AG20443 (cell line): ENCODE measurements at places on chromosomes 6 and 20.

DNA sequence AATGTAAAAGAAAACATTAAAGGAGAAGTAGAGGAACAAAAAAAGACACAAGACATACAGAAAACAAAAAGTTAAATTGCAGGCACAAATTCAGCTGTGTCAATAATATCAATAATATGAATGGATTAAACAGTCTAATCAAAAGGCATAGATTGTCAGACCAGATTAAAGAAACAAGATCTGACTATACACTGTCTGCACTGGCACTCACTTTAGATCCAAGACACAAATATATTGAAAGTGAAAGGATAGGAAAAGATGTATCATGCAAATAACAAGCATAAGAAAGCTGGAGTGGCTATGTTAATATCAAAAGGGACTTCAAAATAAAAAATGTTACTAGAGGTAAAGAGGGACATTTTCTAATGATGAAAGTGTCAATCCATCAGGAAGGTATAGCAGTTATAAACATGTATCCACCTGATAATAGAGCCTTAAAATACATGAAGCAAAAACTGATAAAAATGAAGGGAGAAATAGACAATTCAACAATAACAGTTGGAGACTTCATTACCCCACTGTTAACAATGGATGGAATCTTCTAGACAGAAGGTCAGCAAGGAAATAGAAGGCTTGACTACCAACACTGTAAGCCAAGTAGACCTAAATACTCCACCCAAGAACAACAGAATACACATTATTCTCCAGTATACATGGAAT, 89.7 kb downstream of the HIVEP1 start:
- DNase-seq: no peak

DNA sequence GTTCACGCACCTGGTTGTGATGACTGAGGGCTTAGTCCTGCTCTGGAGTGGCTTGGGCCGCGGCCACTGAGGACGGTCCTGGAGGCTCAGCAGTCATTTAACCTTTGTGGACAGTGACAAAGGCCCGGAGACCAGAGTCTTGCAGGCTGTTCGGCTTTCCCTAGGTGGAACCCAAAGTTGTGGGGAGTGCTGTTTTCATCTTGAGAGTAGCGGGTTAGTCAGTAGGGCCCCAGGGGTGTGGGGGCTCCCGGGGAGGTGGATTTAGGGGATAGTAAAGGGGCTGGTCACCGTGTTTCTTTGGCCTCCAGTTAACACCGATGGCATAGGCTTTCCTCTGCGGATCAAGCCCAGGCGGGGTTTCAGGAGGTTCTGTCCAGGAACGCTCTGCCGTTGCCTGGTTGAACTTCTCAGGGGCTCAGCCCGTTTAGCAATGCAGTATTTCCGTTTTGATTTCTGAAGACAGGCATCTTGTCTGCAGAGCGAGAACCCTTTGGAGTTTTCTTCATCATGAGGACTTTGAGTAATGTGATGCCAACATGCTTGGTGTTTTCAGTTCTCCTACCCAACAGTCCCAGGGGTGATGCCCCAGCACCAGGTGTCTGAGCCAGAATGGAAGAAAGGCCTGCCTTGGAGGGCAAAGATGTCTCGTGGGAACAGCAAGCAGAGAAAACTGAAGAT, 31.8 kb downstream of the ZNF831 start:
- no peak for DNase-seq

- DNase-seq: no peak
These were observed 201.2 kb downstream of the FOXA2 start for GRCh38 chr20:22383156-22383555.

DNA sequence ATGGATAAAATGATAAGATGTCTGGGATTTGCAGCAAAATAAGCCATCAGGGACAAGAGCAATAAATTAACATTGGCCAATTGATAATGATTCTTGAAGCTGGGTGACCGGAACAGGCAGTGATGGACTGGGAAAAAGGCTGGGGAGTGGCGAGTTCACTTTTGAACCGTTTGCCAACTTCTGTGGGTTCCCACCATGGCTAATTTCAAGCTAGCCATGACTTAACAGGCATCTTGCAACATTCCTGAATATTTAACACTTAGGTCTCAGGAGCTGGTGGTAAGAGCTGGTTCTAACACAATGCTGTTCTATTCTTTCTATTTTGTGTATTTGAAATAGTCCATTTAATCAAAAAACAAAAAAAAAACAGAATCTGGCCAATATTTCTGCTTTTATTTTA, 37.6 kb upstream of the CD83 start:
- DNase-seq: no peak

- DNase-seq: no peak
These were observed 22.2 kb downstream of the XRN2 start for GRCh38 chr20:21325296-21325695.

DNA sequence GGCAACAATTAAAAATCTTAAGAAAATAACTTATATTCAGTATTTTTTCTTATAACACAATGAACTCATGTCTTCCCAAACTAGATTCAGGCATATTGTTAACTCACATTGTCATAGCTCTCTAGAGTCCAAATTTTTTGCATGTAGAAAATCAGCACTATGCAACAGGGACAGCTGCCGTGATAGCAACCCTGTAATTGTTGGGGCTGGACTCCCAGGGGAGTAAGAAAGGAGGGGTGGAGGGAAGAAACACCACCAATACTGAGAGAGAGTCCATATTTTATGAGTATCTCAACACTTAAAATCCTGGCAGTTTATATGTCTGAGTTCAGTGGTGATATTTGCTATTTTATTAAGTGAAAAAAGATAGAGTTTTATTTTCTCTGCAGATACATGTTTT, 89.6 kb upstream of the HS3ST5 start:
- DNase-seq: no peak

GRCh38 chr6:123804014-123804786, 535 bp downstream of the NKAIN2 start:
- no peak for DNase-seq

DNA sequence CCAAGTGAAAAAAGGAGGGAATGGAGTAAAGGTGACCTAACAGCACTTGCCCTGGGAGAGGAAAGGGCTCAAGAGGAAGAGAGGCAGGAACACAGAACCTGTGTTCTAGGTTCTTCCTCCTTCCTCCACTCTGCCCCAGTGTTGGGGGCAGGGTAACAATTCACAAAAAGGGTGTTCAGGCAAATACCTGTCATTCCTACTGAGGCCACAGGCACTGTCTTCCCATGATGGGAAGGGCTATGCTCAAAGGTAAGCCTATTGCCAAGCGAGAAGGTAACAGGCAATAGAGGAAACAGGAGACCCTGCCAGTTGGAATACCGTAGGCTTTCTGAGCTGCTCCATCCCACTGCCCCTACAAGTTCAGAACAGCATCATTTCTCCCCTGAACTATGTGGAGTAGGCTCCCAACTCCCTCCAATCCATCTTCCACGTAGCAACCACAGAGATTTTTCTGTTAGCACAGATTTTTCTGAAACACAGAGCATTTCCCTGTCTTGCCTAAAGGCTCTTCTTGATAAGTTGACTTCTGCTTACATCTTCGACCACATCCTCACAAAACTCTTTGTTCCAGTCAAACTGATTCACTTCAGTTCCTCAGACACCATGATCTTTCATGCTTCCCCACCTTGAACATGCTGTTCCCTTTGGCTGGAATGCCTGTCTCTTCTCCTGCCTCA, 2.7 kb downstream of the AGPAT1 start:
- no peak for DNase-seq

DNA sequence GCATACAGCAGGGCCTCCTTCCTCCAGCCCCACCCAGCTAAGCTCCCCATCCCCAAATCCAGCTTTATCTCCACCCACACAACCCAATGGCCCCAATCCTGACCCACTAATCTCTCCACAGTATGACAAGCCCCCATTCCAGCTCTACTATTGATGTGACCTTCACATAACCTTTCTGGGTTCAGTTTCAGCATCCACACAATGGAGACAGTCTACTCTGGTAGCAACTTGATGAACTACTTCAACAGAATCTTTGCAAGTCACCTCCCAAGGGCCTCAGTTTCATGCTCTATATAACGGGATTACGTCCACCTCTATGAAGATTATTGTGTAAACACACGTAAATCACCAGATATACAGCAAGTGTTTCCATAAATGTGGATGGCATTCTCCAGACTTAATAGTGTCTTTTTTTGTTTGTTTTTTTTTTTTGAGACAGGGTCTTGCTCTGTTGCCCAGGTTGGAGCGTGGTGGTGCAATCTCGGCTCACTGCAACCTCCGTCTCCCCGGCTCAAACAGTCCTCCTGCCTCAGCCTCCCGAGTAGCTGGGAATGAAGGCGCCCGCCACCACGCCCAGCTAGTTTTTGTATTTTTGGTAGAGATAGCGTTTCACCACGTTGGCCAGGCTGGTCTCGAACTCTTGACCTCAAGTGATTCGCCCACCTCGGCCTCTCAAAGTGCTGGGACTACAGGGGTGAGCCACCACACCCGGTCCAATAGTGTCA, 1.4 kb downstream of the AHCY start:
- DNase-seq: no peak

DNA sequence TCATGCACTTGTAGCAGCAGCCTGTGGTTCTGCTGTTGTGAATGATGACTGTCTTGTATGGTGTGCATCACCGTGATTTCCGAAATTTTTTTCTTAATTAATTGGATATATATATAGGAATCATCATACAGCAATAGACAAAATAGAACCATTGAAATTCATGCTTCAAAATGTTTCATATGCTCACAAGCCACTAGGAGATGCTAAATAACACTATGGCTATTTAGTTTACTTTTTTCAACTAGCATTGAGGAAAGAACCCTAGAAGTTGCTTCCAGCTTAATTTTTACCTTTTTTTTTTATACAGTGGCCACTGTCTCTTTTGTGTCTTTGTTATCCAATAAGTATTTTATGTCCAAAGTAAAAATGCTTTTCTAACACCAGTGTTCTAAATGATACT, 485.4 kb downstream of the CDKAL1 start:
- DNase-seq: no peak

DNA sequence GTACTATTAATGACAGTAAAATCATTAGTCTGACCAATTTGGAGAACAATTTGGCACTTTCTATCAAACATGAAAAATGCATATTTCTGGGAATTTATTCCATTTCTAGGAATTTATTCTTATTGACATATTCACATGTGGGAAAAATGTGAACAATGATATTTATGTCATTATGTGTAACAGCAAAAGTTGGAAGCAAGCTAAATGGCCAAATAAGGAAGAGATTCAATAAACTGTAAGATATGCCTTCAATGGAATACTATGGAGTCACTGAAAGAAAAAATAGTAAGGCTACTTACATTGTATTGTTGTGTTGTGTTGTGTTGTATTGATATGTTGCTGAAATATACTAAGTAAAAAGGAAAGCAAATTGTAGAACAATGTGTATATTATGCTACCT, 100.5 kb upstream of the EDN1 start:
- no peak for DNase-seq

- DNase-seq: peak; percentile 64
These were observed 13.9 kb upstream of the IPCEF1 start for GRCh38 chr6:154370545-154370944.

GRCh38 chr20:36784900-36785299, 11.3 kb upstream of the DSN1 start:
- peak; percentile 60 for DNase-seq

DNA sequence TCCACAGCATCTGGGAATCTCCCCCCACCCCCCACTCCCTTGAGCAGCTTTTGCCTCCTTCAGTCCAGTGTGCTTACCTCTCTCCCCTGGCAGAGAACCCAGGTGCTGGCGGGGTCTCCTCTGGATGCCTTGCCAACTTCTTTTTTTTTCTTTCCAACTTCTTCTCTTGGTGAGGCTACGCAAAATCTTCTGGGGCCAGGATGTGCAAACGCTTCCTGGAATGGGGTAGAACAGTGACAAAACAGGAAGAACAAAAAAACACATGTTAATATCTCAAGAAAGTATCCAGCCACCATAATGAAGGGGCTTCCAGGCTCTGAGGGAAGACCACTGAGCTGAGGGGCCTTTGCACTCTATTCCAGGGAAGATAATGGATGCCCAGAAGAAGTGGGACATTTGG, 53.9 kb upstream of the DDR1 start:
- DNase-seq: no peak

- DNase-seq: no peak
These were observed 528.2 kb upstream of the MARCKS start for GRCh38 chr6:113328886-113329381.

DNA sequence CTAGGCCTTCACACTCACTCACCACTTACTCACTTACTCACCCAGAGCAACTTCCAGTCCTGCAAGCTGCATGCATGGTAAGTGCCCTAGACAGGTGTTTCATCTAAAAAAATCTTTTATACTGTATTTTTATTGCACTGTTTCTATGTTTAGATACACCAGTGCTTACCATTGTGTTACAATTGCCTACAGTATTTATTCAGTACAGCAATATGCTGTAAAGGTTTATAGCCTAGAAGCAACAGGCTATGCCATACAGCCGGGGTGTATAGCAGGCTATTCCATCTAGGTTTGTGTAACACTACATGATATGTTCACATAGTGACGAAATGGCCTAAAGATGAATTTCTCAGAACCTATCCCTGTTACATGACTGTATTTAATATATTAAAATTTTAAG, 37.1 kb upstream of the KCNK5 start:
- no peak for DNase-seq

DNA sequence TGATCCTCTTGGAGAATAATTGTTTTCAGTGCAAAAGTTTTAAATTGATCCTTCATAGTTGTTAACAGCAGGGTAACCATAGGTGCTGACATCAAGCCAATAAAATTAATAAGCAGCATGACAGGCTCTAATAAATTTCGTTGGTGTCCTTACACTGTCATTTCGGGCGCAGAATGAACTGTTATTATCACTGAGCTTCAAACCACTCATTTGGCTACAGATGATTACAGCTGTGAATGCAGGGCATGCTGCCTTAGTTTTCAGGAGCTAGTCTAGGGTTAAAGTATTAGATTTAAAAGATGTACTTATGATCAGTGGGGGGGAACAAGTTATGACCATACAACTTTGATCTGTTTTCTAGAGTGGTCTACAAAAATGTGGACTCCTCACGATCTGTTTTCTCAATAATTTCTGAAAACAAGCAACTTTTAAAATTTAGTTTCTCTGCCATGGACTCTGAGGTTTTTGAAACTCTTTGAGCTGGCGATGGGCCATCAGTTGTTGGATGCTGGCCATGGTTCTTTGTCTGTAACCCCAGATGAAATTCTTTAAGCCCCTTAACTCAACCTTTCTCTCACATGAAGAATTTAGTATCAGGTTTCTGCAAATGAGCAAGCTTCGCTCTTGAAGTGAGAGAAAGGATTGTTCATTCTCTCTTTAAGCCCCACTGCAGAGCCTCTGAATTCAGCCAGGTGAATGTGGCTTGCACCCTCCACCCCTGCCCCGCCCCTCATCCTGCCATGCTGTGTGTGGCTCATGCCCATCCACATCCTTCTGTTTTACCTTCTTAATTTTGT, 99.1 kb upstream of the MTHFD1L start:
- no peak for DNase-seq

- no peak for DNase-seq
These were observed 172.6 kb downstream of the BMP2 start for GRCh38 chr20:6940048-6940447.

DNA sequence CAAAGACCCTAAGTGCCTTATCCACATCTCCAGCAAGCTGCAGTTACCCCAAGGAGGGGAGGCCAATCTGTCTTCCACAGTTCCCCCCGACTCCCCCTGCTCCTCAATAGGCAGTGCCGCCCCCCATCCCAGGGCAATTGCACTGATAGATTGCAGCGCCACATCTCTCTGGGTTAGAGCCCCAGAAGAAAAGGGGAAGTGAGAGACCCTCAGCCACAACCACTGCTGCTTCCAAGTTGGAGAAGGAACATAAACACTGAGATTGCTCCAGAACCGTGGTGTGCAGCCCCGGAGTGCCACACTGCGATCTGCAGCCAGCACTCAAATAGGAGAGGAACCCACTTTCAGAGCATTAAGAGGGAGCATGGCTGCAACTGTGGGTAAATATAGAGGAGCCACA, 101.5 kb downstream of the RWDD2A start:
- DNase-seq: no peak

GRCh38 chr6:74431873-74432580, 736.0 kb downstream of the CD109 start:
- DNase-seq: peak; percentile 11
